ENCODE measurements at places on chromosomes 13 and 19.

DNA sequence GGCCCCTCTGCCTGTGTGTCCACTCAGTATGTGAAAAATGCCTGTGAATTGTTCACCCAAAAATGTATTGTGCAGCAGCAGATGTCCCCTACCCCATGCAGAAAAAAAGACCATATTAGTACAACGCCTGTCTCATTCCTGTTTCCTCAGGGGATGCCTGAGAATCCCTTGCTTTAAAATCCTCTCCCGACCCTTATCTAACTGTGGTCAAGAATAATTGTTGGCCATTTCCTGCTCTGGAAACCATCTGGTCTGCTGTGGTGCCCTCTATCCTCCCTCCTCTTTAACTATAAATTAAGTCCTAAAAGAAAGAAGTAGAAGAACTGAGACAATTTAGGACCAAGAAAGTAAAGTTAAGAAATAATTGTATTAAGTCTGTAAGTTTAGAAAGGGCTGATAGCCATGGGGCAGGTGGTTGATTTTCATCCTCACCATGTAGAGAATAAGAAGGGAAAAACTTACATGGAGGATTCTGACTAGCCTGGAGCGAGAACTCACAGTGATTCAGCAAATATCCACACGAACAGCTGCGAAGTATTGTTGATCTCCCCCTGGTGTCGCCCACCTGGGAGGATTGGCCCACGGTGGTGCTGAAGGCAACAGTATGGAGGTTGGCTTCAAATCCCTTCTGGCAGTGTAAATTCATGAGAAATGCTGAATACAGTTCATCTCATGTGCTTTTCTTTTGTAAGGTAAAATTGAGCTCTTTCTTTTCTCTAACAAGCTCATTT lies 85.6 kb downstream of the COL4A2 start:
- no peak for DNase-seq

DNA sequence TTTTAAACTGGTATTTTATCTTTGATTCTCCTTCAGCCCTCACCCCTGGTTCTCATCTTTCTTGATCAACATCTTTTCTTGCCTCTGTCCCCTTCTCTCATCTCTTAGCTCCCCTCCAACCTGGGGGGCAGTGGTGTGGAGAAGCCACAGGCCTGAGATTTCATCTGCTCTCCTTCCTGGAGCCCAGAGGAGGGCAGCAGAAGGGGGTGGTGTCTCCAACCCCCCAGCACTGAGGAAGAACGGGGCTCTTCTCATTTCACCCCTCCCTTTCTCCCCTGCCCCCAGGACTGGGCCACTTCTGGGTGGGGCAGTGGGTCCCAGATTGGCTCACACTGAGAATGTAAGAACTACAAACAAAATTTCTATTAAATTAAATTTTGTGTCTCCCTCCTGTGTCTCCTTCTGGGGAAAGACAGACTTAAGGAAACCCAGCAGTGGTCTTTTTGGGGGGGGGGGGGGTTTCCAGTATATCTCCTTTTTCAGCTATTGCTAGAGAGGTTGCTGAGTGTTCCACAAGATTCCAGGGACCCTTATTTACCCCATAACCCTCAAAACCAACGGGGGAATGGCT lies 1.5 kb upstream of the RAD23A start:
- DNase-seq, result no peak

- no peak for DNase-seq
These were observed 280.1 kb upstream of the TMTC4 start for GRCh38 chr13:100954430-100955305.

DNA sequence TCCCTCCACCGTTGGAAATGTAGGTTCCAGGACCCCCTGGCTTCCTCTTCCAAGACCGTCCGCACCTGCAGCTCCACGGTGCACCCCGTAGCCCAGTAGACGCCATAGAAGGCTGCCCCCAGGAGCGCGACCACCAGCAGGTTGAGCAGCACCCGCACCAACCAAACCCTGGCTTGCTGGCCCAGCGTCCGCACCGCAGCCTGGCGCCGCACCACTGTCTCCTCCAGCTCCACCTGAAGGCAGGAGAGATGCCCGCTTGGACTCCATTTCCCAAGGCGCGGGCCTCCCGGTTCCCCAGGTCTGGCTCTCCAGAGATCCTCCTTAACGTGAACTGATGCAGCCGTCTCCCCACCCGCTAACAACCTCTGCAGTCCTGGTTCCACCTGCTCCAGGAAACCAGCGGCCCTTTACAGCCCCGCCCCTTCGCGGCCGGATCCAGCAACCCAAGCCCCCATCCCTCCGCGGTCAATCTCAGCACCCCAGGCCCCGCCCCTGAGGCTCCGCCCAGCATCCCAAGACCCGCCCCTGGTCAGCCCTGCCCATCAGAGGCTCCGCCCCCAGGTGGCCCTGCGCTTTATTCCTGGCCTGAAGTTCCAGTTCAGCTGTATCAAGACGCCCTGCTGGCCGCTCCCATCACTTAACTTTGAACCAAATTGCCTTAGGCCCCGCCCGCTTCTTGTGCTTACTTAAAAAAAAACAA lies 5.0 kb upstream of the LENG1 start:
- DNase-seq, result no peak

DNA sequence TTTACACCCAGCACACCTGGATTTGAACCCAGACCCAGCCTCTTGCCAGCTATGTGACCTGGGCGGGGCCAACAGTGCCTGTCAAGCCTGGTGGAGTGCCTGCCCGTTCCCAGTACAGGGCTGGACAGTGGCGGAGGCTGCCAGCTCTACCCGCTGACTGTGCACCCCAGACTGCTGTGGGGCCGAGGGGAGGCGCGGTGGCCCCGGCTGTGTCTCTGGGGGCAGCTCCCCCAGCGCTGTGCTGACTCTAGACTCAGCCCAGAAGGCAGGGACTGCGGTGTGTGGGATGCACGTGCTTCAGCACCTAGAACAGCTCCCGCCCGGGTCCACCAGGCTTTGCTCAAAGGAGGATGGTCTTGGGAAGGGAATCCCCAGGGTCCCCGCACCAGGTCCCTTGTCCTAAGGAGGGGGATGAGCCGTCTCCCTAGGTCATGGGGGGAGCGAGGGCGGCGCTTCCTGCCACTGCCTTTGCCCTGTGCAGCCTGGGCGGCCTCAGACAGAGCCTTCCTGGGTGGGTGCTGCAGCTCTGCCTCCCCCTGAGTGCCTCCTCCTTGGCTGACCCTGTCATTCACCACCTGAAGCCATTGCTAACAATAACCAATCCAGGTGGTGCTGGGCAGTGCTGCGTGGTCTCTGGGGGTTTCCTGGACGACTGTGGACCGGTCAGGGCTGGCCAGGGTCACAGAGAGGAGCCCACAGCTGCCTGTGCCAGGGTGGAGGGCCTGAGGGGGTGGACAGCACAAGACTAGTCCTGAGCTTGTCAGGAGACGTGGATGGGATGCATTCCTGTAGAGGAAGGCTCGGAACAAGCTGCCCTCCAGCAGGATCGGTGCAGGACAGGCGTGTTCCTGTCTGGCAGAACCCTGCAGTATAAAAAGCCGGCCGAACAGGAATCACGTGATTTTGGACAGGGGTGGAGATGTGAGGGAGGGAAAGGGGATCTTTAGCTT lies 18.6 kb downstream of the TMEM255B start:
- DNase-seq, result no peak

GRCh38 chr13:29718694-29719093 lies 123.2 kb upstream of the SLC7A1 start:
- no peak for DNase-seq

DNA sequence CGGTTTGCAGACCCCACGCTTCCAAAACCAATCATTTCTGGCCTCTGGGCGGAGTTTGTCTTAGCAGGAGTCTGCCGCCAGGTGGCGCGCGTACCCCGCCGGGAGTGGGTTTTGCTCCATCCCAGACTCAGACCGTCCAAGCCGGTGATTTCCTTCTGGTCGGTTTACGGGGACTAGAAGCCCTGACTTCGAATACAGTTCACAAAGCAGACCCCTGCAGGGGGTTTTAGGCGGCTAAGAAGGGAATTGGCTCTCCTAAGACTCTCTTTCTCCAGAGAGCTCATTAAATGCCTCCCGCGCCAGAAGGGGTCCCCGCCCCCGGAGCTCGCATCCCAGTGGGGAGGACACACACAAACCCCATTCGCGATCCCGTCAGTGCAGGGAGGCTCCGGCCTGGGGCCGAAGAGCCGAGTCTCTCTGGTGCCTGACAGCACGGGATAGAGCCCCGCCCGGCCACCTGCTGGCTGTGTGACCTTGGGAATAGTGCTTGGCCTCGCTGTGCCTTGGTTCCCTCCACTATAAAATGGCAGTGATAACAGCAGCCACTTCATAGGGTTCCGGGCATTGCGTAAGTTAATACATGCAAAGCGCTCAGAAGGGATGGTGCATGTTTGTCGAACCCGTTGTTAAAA lies 8.6 kb upstream of the NUP62 start:
- DNase-seq, result peak; percentile 67

GRCh38 chr13:30829833-30830637 lies 76.0 kb upstream of the MEDAG start:
- no peak for DNase-seq

DNA sequence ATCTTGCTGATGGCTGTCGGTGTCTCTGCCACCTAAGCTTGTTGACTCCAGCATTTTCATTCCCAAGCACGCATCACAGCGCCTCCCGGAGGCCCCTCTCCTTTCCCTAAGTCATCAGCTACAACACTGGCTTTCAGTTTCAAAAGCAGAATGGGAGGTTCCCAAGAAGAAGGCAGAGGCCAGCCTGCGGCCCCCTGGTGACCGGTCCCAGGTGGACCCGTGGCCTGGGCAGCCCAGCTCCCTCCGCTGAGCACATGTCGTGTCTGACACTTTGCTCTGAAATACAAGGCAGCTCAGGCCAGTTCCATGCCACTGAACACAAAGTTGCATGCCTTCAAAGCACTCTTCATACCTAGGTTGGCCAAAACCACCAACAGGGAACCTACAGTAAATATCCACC lies 8.5 kb downstream of the MLLT1 start:
- DNase-seq, result no peak

GRCh38 chr13:103762523-103762922 lies 696.3 kb upstream of the SLC10A2 start:
- DNase-seq, result no peak

GRCh38 chr13:55613429-55614187 lies 1527.1 kb upstream of the PRR20A start:
- DNase-seq, result no peak

DNA sequence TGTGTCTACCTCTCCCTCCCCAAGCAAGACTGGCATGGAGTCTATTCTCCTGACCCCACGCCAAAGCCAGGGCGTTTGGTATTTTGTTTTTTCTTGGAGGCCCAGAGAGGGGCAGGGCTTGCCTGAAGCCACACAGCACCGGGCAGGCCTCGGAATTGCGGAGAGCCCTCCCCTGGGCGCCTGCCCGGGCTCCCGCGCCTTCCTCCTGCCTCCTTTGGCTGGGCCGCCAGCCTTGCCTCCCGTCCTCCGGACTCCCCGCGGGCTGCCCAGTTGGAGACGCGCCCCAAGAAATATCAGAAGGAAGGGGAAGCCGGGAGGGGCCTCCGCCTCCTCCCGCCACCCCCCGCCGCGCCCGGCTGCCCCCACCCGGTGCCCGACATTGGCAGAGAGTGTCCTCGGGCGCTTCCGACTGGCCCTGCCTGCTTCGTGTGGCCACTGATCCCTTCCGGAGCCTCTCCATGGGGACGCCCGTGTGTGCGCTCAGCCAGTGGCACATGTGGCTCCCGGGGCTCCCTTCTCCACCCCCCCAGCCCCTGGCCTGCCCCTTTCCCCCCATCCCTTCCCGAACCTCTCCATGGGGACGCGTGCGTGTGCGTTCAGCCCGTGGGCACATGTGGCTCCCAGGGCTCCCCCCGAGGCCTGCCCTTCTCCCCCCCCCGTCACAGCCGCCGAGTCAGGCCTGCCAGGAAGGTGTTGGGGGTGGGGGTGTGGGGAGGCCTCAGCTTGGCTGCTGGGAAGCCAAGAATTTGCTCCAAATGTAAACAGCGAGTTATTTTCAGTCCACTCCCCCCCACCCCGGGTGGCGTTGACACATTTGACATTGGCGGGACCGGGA lies 37.3 kb downstream of the NFIC start:
- DNase-seq, result no peak

DNA sequence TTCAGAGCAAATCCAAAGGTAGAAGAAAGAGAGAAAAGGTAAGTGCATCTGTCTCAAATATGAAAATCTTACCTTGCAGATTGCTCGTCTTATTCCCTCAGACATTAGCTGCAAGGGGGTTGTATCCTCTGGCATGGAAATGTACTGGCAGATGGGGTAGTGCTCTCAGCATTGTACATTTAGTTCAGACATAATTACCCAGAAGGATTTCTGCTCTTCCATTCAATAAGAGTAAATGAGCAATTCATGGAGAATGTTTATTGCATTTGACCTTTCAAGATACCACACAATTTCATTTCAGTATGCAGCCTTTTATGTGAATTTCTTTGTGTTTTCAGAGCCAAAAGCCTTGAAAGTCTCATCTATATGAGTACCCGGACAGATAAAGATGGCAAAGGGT lies 63.8 kb downstream of the SCEL start:
- no peak for DNase-seq

DNA sequence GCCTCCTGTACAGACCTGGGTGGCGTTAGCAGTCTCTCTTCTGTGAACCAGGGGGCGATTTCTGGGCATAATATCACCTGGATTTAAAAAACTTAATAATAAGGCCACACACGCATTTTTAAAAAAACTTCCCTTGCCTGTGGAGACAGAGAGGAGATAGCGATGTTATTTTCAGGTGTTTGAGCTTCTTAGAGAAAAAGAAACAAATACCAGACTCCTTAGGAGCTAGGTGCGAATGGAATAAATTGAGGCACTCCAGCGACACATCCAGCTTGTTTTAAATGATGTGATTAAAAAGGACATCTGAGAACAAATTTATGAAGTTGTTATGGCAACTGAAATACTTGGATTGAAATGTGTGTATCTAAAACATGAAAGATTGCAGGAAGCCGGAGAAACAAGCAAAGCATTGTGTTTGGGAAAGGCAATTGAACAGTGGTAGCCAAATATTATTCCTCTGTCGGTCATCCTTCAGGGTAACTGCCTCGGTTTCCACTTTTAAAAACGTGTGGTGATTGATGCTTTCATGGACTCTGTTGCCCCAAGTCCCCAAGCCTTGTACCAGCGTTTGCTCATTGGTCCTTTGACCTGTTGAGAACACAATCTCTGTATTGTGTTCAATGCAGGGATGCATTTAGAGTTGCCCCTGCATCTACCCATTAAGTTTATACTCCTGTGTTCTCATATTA lies 158.7 kb downstream of the TM9SF2 start:
- DNase-seq, result no peak

- no peak for DNase-seq
These were observed 2.0 kb downstream of the AMER2 start for GRCh38 chr13:25169951-25170553.

- DNase-seq, result no peak
These were observed 12.5 kb downstream of the UBXN6 start for GRCh38 chr19:4444765-4445741.

DNA sequence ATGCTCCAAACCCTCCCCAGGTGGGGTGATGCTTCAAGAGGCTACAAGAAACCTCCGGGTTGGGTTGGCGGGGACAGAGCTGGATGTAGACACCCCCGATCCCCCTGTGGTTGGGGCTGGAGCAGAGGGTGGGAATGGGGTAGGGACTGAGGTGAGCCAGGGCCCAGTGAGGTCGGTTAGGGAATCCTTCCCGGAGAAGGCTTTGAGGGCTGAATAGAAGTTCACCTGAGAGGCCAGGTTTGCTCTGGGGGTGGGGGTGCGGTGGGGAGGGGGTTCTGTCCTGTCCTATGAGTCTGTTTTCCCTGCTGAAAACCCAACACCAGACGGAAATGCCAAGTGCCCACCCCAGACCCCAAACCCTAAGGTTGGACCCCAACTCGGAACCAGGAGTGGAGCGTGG lies 69.1 kb downstream of the CELF5 start:
- DNase-seq, result no peak

- DNase-seq, result no peak
These were observed 3.8 kb downstream of the ATP4B start for GRCh38 chr13:113654175-113654560.

GRCh38 chr19:50003254-50003788 lies 21.9 kb downstream of the VRK3 start:
- DNase-seq, result no peak

GRCh38 chr13:110371550-110372465 lies 64.7 kb downstream of the COL4A2 start:
- peak; percentile 49 for DNase-seq

Measured in left renal cortex interstitium (tissue), 4 donors.